H1 (cell line): ENCODE measurements at places on chromosomes 3 and 15. TPM values are rescaled to one million over a fixed set of nuclear protein-coding genes. Genes with fewer than 3 reads are reported as not detected.
A peak's percentile ranks its signal among the peaks of the same experiment; 100 is the strongest.

DNA sequence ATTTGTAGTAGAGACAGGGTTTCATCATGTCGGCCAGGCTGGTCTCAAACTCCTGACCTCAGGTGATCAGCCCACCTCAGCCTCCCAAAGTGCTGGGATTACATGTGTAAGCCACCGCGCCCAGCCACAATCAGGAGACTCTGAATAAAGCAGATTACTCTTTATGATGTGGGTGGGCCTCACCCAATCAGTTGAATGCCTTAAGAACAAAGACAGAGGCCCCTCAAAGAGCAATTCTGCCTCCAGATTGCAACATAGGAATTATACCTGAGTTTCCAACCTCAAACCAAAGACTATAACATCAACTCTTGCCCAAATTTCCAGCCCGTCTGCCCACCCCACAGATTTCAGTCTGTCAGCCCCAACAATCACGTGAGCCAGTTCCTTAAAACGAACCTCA, 18.8 kb upstream of the FAM174B start:
- DNase-seq, result no peak
- H3K4me1 ChIP-seq, result no peaks in the 10 kb centered on the region
- no peaks in the 10 kb centered on the region for H3K36me3 ChIP-seq
- no peak overlapping the region for H3K4me3 ChIP-seq

DNA sequence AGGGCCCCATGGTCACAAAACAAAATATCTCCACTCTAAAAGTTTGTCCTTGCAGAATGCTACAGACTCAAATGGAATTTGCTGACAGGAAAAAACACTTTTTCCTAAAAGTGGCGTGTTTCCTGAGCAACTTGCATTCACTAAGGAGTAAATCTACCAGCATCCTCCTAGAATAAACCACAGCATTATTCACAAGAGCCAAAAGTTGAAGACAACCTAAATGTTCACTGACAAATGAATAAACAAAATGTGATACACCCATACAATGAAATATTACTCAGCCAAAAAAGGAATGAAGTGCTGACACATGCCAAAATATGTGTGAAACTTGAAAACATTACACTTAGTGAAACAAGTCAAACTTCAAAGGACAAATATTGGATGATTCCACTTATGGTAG, 28.9 kb downstream of the ITGB5 start:
- no peak for DNase-seq
- no peak overlapping the region for H3K27ac ChIP-seq
- peaks cover 10% of the 10 kb centered on the region; the same call in 1 of the 2 replicates for H3K36me3 ChIP-seq
- H3K4me3 ChIP-seq, result no peak overlapping the region
- H3K27me3 ChIP-seq, result no peaks in the 10 kb centered on the region

DNA sequence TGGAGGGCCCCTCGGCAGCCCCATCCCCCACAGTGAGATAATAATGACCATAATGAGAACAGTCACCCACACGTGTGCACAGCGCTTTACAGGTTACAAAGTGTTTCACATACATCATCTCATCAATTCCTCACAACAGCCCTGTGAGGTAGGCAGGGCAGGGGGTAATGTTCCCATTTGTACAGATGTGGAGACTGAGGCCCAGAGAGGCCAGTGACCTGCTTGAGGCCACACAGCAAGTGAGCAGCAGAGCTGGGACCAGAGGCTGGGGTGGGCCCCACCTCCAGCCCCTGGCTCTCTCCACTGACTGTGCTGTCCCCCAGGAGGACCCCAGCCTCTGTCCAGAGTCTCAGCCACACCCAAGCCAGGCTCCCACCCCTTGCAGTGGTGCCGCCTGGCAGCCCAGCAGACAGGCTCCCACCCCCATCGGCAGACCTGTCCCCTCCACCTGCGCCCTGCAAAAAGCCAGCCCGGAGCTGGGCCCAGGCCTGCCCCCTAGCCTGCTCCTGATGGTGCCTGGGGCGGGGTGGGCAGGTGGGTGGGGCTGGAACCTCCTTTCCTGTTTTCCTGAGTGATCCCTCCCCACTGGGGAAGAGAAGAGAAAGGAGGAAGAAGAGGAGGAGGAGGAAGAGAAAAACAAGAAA, 19.6 kb downstream of the LINGO1 start:
- no peaks in the 10 kb centered on the region for H3K27me3 ChIP-seq
- H3K27ac ChIP-seq, result no peak overlapping the region
- peaks cover 18% of the 10 kb centered on the region for H3K4me1 ChIP-seq
- no peak for DNase-seq

GRCh38 chr3:151925876-151926275, 52.4 kb downstream of the SUCNR1 start:
- no peaks in the 10 kb centered on the region for H3K36me3 ChIP-seq
- DNase-seq, result no peak

CLDN1 gene
- 3.0 and 3.1 TPM in 2 replicates for total RNA-seq

DNA sequence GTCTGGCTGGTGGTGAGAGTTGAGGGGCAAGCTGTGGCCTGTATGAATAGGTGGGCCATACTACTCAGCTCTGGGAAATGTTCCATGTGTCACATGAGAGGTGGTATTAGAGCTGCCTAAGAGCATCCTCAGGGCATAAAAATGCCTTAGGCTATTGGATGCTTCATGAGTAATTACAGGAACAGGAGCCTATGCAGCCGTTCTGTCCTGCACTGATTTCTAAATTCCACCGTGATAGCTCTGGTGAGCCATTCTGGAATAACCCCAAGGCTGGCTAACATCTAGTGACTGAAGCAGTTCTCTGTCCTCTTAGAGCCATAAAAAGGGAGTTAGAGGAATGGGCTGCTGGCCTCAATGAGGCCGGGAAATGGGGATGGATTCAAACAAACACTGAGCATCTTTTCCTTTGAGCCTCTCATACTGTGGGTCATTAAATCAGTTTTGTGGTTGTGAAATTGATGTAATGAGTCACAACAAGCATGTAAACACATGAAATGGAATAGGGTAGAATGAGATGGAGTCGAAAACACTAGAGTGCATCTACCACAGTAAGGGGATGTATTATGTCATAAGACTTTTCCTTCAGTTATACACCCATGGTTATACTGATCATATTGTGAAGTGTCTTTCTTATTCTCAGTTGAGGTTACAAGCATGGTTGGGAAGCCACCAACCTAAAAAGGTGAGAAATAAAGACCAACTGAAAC, 41.0 kb downstream of the DGKG start:
- no peaks in the 10 kb centered on the region for H3K27me3 ChIP-seq
- no peak overlapping the region for H3K27ac ChIP-seq
- no peak overlapping the region for H3K4me3 ChIP-seq
- DNase-seq, result no peak
- no peaks in the 10 kb centered on the region for H3K4me1 ChIP-seq

MCCC1 gene
- 21.5 and 24.6 TPM in 2 replicates for total RNA-seq

GRCh38 chr3:127025456-127025855, 42.5 kb downstream of the PLXNA1 start:
- no peak for DNase-seq
- no peak overlapping the region for H3K27ac ChIP-seq
- H3K36me3 ChIP-seq, result peaks cover 5% of the 10 kb centered on the region
- H3K4me1 ChIP-seq, result no peaks in the 10 kb centered on the region
- no peak overlapping the region for H3K4me3 ChIP-seq

WDR93 gene
- not detected in 2 replicates for total RNA-seq

TRH gene
- total RNA-seq, result not detected in 2 replicates

GRCh38 chr3:38805004-38805403, 11.0 kb downstream of the SCN10A start:
- H3K27ac ChIP-seq, result no peak overlapping the region
- H3K4me3 ChIP-seq, result no peak overlapping the region
- no peak for DNase-seq

GRAMD1C gene
- total RNA-seq, result 1.3 and 2.1 TPM in 2 replicates

DMXL2 gene
- total RNA-seq, result 10.6 and 11.4 TPM in 2 replicates

SIDT1 gene
- total RNA-seq, result not detected in 2 replicates

DNA sequence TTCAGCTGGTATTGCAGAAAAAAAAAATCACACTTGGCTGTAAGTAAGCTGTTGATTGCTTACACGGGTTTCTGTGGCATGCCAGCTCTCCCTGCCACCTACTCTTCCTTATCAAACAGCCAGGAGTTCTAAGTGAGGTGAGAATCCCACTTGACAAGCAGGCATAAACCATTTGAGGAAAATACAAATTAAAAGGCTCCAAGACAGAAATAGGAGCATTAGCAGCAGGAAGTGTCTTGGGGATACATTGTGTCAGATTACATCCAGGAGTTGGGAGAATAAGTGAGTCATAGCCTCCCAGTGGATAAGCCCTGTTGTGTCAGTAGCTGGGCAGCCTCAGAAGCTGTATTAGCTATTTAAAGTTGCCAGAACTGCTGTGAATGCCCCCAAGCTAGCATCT, 256.0 kb downstream of the CNTN4 start:
- H3K36me3 ChIP-seq, result no peaks in the 10 kb centered on the region
- no peak for DNase-seq
- H3K4me3 ChIP-seq, result no peak overlapping the region
- peaks cover 6% of the 10 kb centered on the region for H3K4me1 ChIP-seq

GRCh38 chr3:188059351-188059750, 94.6 kb upstream of the LPP start:
- no peak overlapping the region for H3K4me3 ChIP-seq
- no peak for DNase-seq
- H3K27me3 ChIP-seq, result no peaks in the 10 kb centered on the region
- H3K36me3 ChIP-seq, result no peaks in the 10 kb centered on the region
- H3K27ac ChIP-seq, result no peak overlapping the region

GALNT15 gene
- total RNA-seq, result not detected in 2 replicates

NPHP3 gene
- 10.0 and 14.8 TPM in 2 replicates for total RNA-seq

LRRC49 gene
- 9.3 and 10.4 TPM in 2 replicates for total RNA-seq

- no peaks in the 10 kb centered on the region for H3K4me1 ChIP-seq
- DNase-seq, result no peak
- no peaks in the 10 kb centered on the region for H3K36me3 ChIP-seq
- no peak overlapping the region for H3K27ac ChIP-seq
Measured at GRCh38 chr3:22236490-22237270, 485.7 kb upstream of the ZNF385D start.

DNA sequence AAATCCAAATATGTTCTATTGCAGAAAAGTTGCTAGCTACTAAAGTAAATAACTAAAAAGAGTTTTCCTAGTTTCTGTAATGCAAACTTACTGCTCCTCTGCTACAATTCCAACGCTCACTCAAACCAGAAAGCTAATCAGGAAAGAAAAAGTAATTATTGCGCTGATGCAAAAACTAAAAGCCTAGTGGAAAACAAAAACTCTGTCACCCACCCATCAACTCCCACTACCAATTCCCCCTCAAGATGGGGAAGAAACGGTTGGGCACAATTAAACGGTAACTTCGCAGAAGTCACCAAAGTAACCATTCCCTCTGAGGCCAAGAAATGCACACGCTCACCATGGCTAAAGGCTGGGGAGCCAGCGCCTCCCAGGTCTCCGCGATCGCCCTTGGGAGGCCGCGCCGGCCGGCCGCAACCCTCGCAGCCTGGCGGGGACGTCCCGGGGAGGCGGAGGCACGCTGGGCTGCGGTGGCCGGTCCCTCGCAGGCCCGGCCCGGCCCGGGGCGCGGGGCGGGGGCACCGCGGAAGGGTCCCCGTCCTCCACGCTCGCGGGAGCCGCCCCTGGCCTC, 684 bp downstream of the SLTM start:
- H3K4me3 ChIP-seq, result peak overlapping the region; percentile 95
- no peaks in the 10 kb centered on the region for H3K27me3 ChIP-seq
- H3K27ac ChIP-seq, result peak overlapping the region; percentile 99
- H3K36me3 ChIP-seq, result peaks cover 6% of the 10 kb centered on the region; the same call in 1 of the 2 replicates
- peaks cover 4% of the 10 kb centered on the region for H3K4me1 ChIP-seq
